ENCODE measurements at places on chromosomes 16 and 17. TPM values are rescaled to one million over a fixed set of nuclear protein-coding genes. Genes with fewer than 3 reads are reported as not detected.
A peak's percentile ranks its signal among the peaks of the same experiment; 100 is the strongest.

The GAS2L2 gene
- not detected for polyA plus RNA-seq

The PLK1 gene
- polyA plus RNA-seq: 34.6 TPM

The PRAC2 gene
- polyA plus RNA-seq: not detected

The PTX4 gene
- 0.18 TPM for polyA plus RNA-seq

The GLIS2 gene
- 6.8 TPM for polyA plus RNA-seq

The FSCN2 gene
- polyA plus RNA-seq: 0.48 TPM

The SCNN1G gene
- polyA plus RNA-seq: not detected

The RANBP10 gene
- polyA plus RNA-seq: 6.1 TPM

The SP6 gene
- polyA plus RNA-seq: not detected

DNA sequence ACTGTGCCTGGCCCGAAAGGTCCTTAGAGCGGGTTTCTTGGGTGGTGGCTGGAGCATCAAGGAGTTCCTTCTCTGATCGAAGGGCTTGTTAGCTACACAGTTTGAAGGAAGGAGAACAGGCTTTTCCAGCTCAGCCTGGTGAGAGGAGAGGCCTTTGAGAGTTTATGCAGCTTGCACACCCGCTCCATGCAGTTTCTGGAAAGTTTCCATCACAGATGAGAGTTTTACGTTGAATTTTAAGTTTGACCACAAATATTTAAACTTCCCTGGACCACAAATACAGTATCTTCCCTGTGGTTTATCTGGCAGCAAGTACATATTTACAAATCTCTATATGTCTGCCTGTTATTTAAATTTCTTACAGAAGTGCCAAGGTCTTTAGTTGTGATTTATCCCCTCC, 56.8 kb downstream of the HIC1 start:
- DNase-seq: peak; percentile 24

DNA sequence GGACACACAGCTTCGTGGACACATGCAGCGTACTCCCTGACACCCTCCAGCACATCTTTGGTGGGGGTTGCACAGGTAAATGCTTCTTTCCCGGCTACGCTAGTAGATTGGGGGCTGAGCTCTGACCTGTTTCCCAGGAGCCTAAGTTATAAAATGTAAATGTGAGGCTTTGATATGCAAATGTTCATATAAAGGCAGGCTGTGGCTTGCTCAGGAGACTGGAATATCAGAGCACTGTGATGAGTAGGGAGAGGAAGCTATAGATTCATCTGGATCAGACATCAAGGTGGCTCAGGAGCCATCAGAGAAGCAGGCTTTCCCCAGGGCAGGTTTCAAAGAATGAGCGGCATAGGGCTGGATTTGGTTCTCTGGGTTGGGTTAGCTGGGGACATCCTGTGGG, 3.4 kb upstream of the ETV4 start:
- DNase-seq: no peak

- DNase-seq: peak; percentile 88
Observed at GRCh38 chr16:75580-76501, 2.2 kb upstream of the MPG start.

- no peak for DNase-seq
Observed at GRCh38 chr16:10682604-10683003, 12.1 kb downstream of the TEKT5 start.

DNA sequence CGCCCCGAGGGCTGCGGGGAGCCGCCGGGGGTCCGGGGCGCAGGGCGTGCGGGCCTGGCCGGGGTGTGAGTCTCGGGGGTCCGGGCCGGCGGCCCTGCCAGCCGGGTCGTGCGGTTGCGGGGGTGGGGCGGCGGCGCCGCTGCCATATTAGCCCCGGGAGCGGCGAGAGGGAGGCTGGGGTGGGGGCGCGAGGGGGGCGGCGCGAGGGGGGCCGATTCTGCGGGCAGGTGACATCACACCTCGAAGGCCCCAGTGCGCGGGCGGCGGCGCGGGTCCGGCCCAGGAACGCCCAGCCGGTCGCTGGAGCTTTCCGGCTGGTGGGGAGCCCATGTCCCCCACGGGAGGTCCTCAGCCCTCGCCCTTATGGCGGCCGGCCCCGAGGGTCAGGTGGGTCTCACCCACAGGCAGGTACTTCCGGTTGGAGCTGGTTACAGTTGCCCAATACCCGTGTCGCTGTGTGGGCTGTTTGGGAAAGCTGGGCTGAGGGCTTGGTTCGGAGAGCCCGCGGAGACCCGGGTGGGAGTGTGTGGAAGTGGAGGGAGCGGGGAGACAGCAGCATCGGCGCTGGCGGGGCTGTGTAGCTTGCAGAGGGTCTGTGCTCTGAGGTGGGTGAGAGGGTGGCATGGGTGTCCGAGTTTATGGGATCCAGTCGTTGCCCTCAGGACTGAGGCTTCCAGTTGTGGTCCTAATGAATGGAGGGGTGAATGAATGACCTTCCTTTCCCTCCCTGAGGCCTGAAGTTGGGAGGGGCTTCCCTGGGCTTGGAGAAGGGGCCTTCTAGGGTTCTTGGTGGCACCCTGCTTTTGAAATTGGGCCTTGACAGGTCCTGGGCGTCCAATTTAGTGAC, 804 bp downstream of the ATP6V0C start:
- peak; percentile 60 for DNase-seq

GRCh38 chr17:78885956-78886355, 17.0 kb downstream of the CEP295NL start:
- DNase-seq: no peak

DNA sequence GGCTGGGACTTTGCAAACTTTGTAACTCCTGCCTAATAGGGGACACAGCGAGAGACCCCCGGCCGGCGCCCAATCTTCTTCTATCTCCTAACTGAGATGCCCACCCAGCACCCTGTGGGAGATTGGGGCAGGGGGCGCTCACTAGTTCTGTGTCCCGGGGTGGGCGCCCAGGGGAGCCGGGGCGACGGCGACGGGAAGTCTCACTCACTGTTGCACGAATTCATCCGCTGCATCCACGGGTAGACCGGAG, 3.9 kb upstream of the HOXB5 start:
- DNase-seq: no peak

DNA sequence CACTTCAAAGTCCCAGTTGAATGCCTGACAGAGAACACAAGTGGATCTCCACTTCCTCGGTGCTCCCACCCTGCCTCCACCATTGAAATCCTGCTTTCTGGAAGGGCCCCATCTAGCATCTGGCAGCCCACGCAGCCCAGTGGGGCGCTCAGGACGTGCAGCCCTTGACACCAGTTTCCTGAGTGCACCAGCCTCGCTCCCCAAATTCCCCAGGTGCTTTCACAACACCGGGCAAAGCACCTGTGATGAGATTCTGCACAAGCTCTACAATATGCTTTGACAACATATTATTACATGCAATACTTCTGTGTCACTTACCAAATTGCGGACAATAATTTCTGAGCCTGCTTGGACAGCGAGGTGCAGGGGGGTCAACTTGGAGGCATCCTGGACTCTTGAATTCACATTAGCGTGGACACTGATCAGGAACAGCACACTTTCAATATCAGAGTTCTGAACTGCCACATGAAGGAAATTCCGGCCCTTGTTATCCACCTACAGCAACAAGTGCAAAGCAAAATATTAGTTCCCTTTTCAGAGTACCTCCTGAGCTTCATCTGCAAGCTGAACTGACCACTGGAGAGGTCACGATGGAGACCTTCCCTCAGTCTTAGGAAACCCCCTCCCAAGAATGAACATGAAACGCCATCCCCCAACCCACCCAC, 33.9 kb downstream of the CYB5D2 start:
- DNase-seq: no peak

GRCh38 chr16:10944249-10945064, at the start of gene CLEC16A:
Gene CLEC16A, plus strand, starts transcription at chr16:10944564. Its CDS starts 154 bp downstream, at chr16:10944718.
- DNase-seq: peak; percentile 100

GRCh38 chr17:72008236-72008876, 112.5 kb upstream of the SOX9 start:
- DNase-seq: no peak

DNA sequence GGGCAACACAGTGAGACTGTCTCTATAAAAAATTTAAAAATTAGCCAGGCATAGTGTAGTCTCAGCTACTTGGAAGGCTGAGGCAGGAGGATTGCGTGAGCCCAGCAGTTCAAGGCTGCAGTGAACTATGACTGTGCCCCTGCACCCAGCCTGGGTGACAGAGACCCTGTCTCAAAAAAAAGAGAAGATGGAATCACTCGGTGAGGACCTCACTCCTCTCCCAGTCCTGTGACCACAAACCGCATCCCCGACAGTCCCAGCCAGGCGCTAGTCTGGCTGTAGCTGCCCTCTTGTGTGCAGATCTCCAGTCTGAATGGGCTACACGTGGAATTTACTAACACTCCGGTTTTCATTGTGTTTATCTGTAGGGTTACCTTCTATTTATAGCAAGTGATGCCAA, 11.1 kb downstream of the DEXI start:
- no peak for DNase-seq

- peak; percentile 63 for DNase-seq
Observed at GRCh38 chr16:66409156-66409555, 17.9 kb upstream of the BEAN1 start.

DNA sequence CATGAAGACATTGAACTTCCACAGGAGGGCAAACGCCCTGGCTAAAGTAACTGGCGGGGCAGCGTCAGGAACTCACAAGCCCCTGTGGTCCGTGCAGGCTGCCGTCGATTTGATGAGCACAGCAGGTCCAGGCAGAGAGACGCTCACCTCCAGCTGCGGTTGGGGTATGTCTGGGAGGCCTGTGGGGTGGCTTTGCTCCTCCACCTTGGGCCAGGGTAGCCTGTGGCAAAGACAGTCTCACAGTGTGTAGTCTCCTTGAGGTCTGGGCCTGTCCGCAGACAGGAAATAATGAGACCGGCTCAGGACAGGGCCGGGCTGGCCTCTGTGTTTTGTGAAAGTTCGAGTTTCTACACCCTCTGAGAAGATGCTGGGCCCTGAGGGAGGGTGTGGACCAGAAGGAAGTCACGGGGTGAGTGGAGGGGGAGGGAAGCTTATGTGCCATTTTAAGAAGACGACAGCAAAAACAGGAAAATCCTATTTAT, 103.3 kb downstream of the METRNL start:
- DNase-seq: peak; percentile 34

DNA sequence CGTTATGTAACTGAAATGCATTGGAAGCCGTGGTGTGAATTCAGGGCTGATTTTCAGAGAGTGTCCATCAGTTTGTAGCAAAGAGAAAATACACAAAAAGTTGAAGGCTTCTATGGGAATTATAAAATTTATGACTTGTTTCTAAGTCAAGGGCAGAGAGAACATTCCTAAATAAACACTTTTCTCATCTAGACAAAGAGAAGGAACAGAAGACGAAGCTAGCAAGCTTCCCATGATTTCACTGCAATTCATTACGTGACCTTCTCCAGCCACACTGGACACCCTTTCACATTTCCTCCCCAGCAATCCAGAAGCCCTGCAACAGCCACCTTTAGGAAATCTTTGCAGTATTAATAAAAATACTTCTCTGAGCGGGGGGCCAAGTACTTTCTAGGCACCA, 67.8 kb downstream of the TMEM100 start:
- no peak for DNase-seq

DNA sequence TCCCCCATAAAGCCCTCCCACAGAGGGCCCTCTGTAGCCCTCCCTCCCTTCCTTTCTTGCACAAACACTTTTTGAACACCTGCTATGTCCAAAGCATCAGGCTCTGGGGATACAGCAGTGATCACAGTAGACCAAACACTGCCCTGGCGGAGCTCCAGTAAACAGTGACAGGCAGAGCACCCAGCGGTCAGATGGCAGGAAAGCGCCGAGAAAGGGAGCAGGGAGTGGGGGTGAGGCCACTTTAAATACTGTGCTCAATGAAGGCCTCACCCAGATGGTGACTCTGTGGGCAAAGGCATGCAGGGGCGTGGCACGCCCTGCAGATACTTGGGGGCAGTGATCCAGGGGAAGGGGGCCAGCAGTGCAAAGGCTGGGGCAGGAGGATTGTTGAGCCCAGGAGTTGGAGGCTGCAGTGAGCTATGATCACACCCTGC, 7.6 kb downstream of the PRR29 start:
- DNase-seq: peak; percentile 30

DNA sequence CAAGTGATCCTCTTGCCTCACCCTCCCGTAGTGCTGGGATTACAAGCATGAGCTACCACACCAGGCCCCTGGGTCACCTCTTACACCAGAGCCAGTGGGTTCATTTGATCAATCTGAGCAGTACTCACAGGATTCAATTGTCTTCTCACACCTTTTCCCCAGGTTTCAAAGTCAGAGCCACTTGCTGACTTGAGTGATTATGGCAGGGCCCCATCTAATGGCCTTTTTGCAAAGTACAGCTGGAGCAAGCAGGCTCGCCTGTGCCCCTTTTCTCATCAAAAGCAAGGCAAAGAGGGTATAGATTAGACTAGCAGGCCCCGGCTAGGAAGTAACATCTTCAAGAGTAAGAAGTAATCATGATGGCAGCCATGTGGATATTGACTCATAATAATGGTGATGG, 114.8 kb upstream of the NOL11 start:
- peak; percentile 63 for DNase-seq

GRCh38 chr16:3305109-3306068, at the start of the genes TIGD7 and ZNF75A:
Gene TIGD7, minus strand, starts transcription at chr16:3305430. Its CDS starts 4,816 bp downstream, at chr16:3300614.
Gene ZNF75A, plus strand, starts transcription at chr16:3305497. Its CDS starts 2,932 bp downstream, at chr16:3308429.
- DNase-seq: peak; percentile 96

DNA sequence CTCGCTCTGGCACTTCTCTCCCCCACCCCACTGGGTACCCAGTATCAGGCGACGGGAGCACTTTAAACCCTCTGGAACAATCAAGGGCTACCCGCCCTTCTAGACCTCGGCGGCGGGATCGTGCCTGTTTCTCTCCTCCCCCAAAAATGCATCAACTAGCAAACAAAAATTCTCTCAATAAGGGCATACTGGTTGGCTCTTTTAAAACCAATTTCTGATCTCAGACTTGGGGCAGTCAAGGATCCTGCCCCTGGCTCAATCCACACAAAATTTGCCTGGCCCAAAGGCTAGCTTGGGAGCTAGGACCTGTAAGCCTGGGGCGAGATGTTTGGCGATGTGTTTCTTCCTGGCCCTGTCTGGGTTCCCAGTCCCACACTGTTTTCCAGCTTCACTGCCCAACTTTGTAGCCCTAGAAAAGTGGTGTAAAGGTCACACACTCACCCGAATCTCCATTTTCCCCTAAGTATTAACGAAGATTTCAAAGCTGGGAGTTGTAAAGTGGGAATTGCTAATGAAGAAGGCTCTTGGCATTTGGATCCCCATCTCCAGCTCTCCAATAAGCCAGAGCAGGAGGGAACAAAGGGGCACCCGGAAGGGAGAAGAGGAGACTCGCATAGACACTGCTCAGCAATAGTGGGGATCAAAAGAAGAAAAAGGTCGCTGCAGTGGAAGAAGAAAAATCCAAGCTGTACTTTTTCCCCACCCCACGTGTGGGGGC, 14.4 kb upstream of the HOXB2 start:
- DNase-seq: no peak

DNA sequence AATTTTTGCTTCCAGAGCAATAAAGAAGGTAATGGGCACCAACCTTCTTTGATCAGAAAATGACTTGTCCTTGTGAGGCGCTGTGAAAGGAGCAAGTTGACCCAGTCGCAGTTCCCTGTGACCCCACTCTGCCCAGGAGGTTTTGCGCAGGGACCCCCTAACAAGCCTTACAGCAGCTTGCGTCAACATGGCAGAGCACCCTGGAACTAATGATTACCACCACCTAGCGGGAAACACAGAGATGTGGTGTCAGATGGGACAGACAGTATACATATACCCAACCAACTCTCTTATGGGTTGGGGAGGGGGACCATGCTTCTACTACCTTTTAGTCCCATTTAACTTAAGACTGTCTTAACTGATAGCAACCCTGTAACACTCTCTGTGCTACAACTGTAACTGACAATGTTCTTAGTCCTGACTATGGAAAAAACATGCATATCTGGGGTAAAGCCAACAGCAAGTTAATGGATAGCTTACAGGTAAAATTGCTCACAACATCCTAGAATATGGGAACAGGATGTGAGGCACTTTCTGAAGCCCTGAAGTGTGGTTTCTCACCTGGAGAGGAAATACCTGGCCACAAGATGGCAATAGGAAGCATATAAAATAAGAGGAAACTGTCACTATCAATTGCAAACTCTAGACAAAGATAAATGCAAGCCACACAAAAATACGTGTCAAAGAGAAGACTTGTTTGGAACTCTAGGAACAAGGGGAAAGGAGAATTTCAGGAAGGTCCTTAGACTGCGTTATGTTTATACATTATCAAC, 3.0 kb downstream of the KARS1 start:
- DNase-seq: no peak

Measured in GM23248 (cell line).